Stimulated activated CD8-positive, alpha-beta memory T cell treated with anti-CD3 and anti-CD28 coated beads, Interleukin-2, amount 100 ng/mL, for 1 hour (primary cell): ENCODE measurements at places on chromosomes 11 and 22.

DNA sequence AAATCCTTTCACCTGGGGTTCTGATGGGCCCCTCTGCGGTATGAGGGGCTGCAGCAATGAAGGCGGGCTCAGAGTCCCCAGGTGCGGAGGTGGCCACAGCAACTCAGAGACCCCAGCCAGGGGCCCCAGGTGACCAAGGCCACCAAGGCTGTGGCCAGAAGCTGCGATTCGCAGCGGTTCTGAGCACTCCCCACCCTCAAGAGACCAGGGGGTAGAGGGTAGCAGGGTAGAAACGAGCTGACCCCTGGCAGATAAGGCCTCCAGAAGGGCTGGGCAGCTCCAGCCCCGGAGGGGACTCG lies 948 bp downstream of the TNKS1BP1 start:
- DNase-seq: no peak

- no peak for DNase-seq
Observed at GRCh38 chr22:31308181-31308580, 15.9 kb upstream of the PIK3IP1 start.

GRCh38 chr11:35106595-35106994 lies 32.4 kb upstream of the CD44 start:
- no peak for DNase-seq

- DNase-seq: peak; percentile 45
Observed at GRCh38 chr11:64331569-64332371, 8.2 kb upstream of the CCDC88B start.

GRCh38 chr11:71169313-71169712 lies 83.1 kb downstream of the SHANK2 start:
- DNase-seq: no peak
